ENCODE measurements at places on chromosomes 16 and 17.

GRCh38 chr17:58091024-58091567 is 7.9 kb downstream of the DYNLL2 start:
- no peak for DNase-seq

DNA sequence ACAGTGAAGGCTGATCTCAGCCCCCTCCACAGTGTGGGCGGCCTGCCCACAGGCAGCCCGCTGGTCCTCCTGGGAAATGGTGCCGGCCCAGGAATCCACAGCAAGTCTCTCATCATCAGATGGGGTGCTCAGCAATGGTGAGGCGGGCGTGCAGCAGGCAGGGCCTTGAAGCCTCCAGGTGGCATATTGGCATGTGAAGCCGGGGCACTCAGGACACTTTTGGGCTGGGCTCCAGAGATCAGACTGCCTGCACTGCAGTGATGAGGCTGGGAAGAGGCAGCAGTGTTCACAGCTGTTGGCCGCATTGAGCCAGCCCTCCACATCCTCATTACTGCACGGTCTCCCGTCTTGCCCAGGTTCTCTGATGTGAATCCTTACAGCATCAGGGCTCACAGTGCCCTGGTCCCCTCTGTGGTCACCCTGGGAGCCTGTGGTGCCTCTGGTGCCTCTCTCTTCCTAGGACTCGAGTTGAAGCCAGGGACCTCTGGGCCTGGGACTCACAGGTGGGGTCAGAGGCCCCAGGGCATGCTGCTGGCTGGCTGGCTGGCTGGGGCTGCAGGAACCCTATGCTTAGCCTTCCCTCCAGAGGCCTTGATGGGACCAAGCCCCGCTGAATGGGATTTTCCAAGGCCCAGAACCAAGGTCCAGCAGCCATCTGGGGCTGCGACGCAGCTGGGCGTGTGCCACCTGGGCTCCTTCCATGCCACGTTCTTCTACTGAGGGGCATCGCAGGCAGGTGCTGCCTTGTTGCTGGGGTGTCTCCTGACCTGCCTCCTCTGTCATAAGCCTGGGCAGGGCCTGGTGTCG is 48.6 kb downstream of the TNFRSF13B start:
- no peak for DNase-seq

DNA sequence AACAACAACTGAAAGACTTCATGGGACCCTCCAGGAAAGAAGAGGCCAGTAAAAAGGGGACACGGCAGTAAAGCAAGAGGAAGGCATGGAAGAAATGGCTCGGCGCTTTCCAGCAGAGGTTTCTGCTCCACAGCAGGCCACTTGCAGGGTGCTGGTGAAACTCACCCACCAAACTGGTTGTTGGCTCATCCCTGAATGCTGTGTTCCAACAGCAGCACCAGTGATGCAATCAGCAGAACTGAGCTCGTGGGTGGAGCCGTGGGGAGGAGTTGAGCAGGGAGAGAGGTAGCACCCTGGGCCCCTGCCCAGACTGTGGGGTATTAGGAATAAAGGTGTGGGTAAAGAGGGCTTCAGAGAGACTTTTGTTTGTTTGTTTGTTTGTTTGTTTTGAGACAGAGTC is 62.8 kb upstream of the ADCY9 start:
- DNase-seq = no peak

DNA sequence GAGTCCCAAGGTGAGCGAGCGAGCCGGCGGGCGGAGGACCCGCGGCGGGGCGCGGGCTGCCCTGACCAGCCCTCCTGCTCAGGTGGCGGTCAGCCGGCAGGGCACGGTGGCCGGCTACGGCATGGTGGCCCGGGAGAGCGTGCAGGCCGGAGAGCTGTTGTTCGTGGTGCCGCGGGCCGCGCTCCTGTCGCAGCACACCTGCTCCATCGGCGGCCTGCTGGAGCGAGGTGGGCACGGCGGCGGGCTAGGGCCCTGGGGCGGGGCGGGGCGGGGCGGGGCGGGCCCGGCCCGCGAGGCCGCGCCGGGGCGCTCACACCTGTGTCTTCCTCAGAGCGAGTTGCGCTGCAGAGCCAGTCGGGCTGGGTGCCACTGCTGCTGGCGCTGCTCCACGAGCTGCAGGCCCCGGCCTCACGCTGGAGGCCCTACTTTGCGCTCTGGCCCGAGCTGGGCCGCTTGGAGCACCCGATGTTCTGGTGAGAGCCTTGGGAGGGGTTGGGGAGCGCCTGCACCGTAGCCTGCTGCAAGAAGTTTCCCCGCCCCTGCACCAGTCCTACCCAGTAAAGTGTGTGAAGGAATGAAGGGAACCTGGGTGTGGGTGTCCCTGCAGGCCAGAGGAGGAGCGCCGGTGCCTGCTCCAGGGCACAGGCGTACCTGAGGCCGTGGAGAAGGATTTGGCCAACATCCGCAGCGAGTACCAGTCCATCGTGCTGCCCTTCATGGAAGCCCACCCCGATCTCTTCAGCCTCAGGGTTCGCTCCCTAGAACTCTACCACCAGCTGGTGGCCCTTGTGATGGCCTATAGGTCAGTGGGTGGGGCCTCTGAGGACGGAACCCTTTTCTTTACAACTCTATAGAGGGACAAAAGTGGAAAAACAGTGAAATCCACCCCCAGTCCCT is 802 bp downstream of the SETD6 start:
- no peak for DNase-seq

DNA sequence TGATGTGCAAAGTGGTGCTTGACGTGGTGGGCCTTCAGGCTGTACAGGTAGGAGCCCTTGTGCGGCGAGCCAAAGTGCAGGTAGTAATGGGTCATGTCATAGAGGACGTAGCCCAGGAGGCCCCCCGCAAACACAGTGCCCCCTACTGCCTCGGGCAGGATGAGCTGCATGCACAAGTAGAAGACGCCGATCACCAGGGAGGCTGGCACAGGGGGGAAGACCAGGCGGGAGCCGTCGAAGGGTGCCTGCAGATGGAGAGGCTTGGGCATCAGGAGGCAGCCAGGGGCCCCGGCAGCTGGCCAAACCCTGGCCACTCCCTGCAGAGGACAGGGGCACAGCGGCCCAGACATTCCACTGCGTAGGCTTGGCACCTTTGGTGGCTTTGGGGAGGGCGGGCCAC is 15.7 kb upstream of the MLKL start:
- DNase-seq = no peak

DNA sequence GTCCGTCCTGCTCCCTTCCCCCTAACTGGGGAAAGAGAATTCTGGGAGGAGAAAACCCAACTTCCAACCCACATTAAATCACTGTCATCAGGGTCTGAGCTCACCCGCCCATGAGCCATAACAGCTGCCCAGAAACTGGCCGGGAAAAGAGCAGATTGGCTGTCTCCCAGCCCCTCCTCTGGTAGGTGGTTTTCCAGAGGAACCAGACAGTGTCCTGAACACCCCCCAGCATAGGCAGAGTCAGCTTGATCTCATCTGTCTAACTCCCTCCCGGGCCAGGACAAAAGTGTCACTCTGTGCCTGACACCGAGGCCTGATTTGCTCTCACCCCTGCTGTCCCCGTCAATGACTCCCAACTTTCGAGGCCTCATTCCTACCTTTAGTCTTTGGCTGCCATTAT is 197.0 kb downstream of the AXIN2 start:
- DNase-seq = no peak

DNA sequence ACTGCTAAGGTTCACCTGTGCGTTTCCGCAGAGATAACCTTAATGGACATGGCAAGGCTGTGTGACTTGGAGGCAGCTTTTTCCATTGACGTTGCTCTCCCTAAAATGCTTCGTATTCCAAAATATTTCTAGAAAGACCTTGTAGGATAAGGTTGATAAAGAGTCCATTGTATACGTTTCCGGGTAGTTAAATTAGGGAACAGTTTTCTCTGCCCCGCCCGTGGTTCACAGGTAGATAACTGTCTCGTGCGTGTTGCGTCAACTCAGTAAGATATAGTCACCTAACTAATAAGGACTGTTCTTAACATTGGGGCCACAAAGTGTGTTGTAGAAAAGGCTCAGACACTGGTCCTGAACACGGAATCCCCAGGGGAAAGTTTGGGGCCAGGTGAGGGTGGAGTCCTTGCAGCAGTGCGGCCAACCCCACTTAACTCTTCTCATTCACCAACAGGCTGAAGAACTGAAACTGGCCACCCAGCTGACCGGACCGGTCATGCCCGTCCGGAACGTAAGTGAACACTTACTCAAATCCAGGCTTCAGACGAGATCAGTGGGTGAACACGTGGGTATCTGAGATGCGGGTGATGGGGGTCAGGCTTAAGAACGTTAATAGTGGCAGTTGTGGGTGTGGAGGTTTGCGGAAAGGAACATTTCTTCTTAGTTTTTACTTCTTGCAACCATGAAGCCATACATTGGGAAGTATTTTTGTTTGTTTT is 1.6 kb downstream of the RPL13 start:
- DNase-seq = no peak

All from substantia nigra (tissue), 51 donors.